ENCODE measurements at places on chromosomes 5 and 9. TPM values are rescaled to one million over a fixed set of nuclear protein-coding genes. Genes with fewer than 3 reads are reported as not detected.

DNA sequence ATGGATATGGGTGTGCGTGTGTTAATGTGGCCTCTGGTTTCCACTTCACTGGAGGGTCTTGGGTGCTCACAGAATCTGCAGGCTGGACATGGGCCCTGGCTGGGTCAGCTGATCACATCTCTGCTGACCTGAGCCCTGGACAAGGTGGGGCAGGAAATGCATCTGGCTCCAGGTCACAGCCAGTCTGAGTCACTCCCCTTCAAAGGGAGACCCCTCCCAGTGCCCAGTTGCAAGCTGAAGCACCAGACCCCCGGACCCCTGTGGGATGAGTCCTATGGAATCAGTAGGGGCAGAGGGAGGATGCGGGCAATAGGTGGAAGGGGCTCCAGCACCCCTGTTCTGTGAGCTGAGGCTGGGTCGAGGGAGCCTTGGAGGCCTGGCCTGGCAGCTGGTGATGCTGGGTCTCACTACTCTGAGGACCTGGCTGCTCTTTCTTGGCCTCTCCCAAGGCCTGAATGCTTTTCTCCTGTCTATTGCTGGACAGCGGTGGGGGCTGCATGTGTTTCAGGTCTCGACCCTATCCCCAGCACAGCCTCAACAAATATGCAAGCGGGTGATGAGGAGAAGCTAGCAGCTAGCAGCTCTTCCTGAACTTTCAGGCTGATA is 54.5 kb downstream of the PHF2 start:
- DNase-seq: no peak

The LHX3 gene
- 0.08 TPM for polyA plus RNA-seq

The DOLPP1 gene
- 10.4 TPM for polyA plus RNA-seq

GRCh38 chr5:97085459-97086181 is 56.8 kb downstream of the LIX1 start:
- no peak for DNase-seq

DNA sequence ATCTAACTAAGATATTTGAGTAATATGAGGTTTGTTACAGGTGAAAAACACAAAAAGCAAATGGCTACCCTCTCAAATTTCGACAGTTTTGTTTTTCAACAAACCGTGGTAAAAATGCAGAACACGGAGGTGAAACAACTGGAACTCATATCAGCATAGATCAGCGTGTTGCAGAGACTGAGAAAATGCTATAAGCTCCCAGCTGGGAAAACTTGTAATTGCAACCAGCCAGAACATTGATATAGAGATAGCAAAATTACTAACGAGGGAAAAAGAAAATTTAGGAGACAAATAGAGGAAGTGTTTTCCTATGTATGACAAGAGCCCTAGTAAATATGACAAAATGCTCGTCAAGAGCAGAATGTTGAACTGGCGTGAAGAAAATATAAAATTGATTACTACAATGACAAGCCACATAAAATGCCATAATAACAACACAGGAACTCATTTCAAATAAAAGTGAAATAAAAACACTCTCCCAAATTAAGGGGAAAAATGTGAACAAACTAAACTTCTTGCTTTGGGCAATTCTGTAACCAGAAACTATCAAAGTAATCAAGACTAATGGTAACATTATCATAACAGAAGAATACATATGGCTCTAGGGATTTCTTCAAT is 1989.8 kb downstream of the EFNA5 start:
- no peak for DNase-seq

The KLHL3 gene
- 4.1 TPM for polyA plus RNA-seq

The ANKRD34B gene
- not detected for polyA plus RNA-seq

DNA sequence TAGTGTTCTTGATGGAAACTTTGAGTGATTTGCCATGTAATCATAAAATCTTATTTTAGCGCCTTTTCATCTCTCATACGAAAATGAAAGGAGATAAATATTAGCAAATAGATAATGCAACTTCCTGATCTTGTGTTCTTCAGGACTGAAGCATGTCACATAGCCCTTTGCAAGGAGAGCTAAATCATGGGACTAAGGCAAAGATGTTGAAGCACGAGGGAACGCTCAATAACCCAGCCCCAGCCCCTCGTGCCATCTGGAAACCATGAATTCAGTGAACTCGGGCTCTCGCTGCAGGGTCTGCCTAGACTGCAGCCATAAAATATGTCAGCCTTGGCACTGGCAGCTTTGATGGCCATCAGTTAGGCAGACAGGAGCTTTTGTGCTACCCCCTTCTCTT is 58.2 kb downstream of the F2RL2 start:
- no peak for DNase-seq

The ITK gene
- polyA plus RNA-seq: 0.28 TPM

- DNase-seq: no peak
Measured at GRCh38 chr9:94806307-94806893, 79.9 kb downstream of the AOPEP start.

DNA sequence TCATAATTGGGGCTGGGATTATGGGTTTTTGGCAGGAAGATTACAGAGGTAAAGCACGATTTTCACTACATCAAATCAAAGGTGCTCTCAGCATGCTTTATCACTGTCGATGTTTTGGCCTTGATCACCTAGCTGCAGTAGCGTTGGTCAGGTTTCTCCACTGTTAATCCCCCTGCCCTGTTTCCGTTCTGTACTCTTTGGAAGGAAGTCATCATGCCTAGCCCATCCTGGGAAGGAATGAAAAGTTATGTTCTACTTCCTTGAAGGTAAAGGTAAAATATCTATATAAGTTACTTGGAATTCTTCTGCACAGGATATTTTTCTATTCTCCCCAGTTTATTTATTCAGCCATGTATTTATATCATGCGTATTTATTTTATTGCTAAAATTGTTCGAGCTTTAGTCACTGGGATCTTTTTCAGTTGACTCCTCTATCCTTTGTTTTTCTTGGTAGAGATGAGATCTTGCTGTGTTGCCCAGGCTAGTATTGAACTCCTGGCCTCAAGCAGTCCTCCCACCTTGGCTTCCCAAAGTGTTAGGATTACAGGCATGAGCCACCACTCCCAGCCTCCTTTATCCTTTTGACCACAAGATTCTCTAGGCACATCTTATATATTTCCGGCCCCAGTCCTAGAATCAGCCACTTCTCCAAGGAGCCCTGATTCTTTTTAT is 25.3 kb downstream of the FAF2 start:
- DNase-seq: no peak

The MYO10 gene
- polyA plus RNA-seq: 33.0 TPM

The ACTBL2 gene
- not detected for polyA plus RNA-seq

The SLC25A2 gene
- polyA plus RNA-seq: not detected

- DNase-seq: no peak
Measured at GRCh38 chr5:24385617-24386016, 259.2 kb downstream of the CDH10 start.

- no peak for DNase-seq
Measured at GRCh38 chr5:28714907-28715698, 1676.7 kb upstream of the CDH9 start.

- DNase-seq: no peak
Measured at GRCh38 chr9:133842721-133843227, 104.6 kb upstream of the SARDH start.

The PKD2L2 gene
- polyA plus RNA-seq: 0.28 TPM

DNA sequence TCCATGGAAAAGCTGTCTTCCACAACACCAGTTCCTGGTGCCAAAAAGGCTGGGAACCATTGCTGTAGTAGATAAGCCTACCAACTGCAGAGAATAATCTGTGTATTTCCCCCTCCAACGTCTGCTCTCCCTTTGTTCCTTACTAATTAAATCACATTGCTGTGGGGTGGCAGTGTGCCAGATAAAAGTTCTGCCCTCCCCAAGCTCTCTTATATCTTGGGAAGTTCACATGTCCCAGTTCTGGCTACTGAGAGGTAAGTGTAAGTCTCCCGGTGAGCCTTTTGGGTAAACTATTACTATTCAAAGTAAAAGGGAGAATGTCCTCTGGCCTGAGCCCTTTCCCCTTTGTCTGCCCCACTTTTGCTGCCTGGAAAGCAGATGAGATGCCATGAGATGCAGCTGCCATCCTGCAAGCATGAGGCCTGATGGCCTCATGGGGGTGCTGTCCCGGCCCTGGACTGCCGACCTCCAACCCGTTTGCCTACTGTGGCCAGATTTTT is 14.7 kb downstream of the ENC1 start:
- no peak for DNase-seq

DNA sequence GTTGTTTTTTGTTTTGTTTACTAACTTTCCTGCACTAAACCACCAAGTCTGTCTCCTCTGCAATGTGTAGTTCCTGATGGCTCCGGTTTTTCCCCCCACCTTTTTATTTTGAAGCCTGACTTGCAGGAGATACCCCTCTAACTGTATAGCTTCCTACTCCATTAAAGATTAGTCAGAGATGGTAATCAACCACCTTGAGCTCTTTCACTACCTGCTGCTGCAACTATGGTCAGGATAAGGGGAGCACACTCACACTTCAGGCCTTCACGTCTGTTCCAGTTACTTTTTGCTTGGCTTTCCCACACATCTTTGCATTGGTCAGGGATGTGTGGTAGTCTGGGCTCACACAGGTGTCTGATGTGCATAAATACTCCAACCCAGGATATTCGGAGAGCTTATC is 63.4 kb downstream of the NR6A1 start:
- no peak for DNase-seq

GRCh38 chr5:52693280-52693679 is 94.4 kb upstream of the ITGA1 start:
- no peak for DNase-seq

DNA sequence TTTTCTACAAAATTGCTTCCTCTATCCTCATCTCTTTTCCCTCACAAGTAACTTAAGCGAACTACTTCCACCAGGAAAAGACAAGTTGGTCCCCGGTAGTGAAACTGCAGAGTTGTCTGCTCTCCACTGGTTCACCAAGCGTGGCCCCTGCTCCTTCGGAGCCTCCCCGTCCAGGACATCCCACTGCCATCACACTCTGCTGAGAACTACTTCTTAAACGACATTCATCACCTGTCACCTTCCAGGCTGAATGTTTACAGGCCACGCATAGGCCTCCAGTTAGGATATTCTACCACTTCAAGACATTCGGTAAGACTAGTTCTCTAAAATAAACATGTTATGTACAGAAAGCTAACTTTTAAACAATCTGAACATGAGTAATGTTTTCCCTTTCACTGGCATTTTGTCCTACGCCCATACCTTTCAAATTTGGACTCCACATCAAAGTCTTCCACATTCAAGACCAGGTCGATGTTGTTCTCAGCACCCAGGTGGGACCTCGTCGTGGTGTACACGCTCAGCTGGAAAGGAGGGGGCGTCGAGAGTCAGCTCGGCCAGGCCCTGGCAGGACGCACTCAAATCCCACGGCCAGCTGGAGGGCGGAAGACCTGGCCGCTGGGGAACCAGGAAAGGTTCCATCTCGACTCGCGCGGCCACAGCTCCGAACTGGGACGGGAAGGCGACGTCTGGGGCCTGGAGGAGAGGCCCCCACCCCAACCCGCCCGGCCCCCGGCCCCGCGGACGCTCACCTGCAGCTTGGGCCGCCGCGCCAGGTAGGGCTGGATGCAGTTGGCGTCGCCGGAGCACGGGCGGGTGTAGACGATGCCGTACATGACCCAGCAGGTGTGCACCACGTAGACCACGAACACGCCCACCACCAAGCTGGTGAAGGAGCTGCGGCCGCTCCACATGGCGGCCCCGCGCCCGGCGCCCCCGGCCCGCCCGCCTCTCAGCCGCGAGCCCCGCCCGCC is 683 bp downstream of the CLPTM1L start:
- DNase-seq: no peak

GRCh38 chr9:121048618-121049017 is 1.5 kb downstream of the C5 start:
- DNase-seq: no peak

The GPR150 gene
- polyA plus RNA-seq: not detected

DNA sequence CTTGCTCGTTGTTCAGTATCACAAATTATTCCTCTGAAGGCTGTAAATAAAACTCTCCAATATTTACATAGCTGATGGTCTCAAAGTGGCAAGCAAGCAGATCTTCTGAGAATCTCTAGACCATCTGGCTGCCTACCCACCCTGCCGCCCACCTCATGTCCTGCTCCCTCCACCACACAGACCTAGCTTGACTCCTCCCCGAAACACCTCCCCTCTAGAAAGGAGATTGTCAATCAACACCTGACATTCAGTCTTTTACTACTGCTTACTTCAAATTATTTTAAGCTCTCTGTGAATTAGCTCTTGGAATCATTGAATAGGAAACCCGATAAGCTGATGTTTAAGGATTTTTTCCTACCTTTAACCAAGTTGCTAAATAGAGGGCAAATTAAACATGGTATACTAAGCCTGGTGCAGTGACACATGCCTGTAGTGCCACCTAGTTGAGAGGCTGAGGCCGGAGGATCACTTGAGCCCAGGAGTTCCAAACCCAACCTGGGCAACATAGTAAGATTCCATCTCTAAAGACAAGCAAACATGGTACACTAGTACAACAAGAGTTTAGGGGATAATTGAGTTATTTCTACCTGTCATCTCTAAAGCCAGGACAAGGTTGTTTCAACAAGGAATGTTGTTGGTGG is 10.9 kb upstream of the SOWAHA start:
- no peak for DNase-seq

- no peak for DNase-seq
Measured at GRCh38 chr5:154352960-154353548, 92.7 kb upstream of the SAP30L start.

DNA sequence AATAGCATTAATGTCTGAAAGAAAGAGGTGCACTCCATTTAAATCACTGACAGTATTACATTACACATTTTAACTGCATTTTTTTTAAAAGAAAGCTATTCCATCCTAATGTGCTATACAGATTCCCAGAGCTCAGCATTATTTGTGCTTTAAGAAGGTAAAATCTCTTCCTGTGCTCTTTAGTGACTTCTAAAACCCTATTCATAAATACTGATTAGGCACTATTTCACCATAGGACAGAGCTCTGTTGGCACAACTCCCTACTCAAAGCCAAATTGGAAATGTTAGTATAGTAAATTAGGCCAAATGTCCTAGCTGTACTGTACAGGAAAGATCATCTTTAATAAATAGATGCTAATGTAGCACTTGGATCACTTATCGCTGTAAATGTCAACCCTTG is 262.5 kb downstream of the TUSC1 start:
- peak; percentile 2 for DNase-seq

GRCh38 chr5:66606713-66607112 is 10.5 kb downstream of the MAST4 start:
- DNase-seq: no peak

The COL15A1 gene
- polyA plus RNA-seq: 180 TPM

DNA sequence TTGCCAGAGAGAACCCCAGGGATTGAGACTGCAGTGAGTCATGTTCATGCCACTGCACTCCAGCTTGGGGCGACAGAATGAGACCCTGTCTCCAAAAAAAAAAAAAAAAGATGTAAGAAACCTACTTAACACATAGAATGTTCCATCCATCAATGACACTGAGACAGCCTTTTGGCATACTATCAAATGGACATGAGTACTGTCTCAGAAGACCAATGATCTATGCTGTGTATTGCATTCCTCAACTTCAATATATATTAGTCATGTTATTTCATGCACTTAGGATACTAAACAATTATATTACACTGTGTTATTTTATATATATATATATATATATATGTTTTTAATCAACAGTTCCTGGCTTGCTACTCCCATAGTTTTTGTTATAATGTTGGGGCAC is 57.1 kb upstream of the ANKH start:
- DNase-seq: no peak

GRCh38 chr5:100872408-100873190 is 30.5 kb downstream of the ST8SIA4 start:
- no peak for DNase-seq

The IFNK gene
- polyA plus RNA-seq: not detected

Data from muscle of arm (tissue), 14 donors.